ENCODE measurements at places on chromosomes 3 and 15.

DNA sequence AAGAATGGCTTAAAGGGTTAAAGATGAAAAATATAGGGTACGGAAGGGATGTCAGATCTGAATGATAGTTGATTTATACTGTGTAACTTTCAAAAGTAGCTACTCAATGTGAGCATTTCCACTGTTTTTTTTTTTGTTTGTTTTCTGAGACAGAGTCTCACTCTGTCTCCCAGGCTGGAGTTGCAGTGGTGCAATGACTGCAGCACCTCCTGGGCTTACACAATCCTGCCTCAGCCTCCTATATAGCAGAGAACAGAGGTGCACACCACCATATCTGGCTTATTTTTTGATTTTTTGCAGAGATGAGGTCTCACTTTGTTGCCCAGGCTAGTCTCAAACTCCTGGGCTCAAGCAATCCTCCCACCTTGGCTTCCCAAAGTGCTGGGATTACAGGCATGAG is 9.9 kb upstream of the PXK start:
- DNase-seq: no peak

DNA sequence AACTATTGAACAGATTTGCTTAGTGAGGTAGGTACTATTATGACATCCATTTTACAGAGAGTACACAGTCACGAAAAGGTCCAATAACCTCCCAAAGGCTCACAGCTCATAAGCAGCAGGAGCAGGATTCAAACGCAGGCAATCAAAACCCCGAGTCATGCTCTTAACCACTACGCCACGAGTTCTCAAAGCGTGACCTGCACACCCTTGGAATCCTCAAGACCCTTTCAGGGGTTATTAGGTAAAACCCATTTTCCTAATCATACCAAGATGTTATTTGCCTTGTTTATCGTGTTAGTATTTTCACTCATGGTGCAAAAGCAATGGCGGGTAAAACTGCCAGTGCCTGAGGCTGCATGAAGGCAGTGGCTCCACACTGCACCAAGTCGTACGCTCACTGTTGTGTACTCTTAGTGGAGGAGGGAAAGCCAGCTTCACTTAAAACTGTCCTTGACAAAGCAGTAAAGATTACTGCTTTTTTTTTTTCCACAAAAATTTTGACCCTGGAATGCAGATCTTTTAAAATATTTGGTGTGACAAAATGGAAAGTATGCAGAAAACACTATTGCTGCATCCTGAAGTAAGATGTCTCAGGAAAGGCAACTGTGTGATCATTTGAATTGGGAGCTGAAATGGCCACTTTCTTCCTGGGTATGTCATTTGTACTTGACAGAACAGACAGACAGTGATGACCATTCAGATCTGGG is 96.1 kb downstream of the IGF2BP2 start:
- DNase-seq: no peak

DNA sequence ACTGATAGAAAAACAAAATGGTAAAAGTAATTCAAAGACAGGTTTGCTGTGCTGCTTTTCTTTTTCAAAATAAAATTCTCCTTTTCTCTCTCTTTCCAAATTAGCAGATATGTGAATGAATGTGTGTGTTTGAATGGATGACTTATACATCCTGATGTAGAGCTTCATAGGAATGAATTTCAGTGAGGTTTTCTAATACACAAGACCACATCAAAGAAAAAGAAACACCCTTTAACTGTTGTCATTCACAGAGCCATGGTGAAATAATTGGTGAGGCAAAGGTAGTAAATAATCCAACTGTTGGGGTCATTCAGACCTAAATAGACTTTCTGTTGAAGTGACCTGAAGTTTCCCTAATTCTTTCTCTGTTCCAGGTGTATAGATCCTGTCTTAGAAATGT is 139.1 kb upstream of the ZPLD1 start:
- no peak for DNase-seq

GRCh38 chr3:65371053-65371452 is 667.7 kb downstream of the MAGI1 start:
- DNase-seq: peak; percentile 1

- DNase-seq: no peak
Observed at GRCh38 chr3:115766587-115767482, 143.5 kb downstream of the GAP43 start.

GRCh38 chr3:181363231-181363630 is 348.5 kb upstream of the SOX2 start:
- no peak for DNase-seq

DNA sequence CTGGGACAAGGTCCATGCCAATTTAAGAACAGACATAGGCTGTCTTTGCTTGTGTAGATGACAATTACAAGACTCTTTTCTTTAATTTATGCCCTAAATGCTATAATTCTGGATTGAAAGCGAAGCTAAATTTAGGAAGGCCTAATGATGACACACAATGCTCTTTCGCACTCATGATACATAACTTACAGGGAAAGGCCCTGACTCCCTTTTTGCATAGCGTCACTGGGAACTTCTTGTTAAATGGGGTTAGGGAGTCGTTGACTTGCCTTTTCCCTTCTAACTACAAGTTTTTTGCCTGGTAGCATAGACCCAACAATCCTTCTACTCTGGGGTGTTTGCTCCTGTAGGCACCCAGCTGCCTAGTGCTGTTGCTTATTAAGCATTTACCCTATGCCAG is 329.5 kb upstream of the LRRFIP2 start:
- no peak for DNase-seq

- no peak for DNase-seq
Observed at GRCh38 chr3:157559401-157559800, 56.2 kb upstream of the VEPH1 start.

- no peak for DNase-seq
Observed at GRCh38 chr3:134002306-134002705, 27.4 kb downstream of the SLCO2A1 start.

DNA sequence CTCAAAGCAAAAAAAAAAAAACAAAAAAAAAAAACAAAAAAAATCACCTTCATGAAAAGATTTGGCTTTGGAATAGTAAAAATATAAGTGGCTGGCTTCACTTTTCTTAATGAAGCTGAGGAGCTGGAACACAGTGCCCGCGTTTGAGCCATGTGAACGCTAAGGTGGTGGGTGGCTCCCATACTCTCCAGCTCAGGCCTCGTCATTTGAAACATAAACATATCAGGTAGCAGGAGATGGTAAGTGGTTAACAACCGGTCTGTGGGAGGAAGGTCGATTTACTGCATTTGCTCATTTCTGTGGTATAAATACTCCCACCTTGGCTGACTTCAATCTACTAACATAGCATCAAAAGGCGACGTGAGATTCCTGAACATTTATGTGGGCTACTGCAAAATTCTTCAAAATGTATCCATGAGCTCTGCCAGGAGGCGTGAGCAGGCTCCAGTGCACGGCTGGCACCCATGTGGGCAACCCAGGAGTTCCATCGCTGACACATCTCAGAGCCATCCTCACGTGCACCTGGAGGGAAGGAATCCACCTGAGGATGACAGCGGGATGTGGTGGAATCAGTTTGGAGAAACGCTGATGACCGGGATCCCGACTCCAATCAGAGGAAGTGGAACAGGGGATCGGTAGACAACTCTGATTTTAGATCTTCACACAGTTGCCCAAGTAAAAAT is 157.6 kb downstream of the ATP10A start:
- no peak for DNase-seq

- no peak for DNase-seq
Observed at GRCh38 chr3:116029266-116029665, 406.0 kb downstream of the GAP43 start.

GRCh38 chr3:52479877-52480575 is 15.1 kb upstream of the STAB1 start:
- DNase-seq: no peak

DNA sequence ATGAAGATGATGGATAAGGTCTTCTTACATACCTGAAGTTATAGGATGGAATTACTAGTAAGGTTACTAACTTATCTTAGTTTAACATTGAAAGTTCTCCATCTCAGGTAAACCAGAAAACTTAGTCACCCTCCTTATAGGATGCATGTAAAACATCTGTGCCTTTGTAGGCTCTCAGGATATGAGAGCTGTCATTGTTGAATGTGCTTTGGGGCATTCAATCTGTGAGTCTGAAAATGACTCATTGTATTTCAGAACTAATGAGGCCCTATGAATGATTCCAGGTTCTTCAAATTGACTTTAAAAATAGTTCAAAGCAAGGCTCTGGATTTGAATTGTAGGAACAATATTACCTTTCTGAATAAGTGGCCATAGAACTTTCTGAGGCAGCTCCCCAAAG is 237.7 kb upstream of the AZI2 start:
- no peak for DNase-seq
